ENCODE measurements at places on chromosomes 2 and 18.

DNA sequence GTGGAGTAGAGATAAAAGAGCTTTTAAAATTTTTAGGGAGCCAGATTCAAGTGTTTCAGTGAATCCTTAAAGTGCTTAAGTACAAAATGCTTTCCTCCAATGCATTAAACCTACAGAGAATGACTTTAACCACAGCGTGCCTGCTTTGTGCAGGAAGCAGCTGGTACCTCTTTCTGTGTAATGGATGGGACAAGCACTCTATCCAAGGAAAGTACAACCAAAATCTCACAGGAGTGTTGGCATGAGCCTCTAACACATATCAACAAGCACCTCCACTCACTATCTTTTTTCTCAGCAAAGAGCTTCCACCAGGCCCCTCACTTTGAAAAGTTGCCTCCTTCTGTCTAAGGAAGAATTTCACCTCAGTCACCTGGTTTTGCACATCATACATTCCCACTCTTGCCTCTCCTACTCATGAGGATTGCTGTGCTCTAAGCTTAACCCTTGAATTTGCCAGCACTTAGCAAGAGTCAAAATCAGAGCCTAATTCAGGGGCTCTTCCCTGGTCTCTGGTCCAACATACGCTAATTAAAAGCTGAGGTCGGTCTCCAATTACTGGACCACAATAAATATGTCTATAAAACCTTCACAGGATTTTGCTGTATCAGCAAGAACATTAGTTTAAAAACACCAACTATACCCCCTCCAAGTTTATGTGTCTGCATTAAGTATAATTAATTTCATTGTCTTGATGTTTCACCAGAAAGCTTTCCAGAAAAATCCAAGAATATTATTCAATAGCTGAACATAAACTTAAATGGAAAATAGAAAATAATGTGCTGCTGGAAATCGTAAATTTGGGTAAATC is 68.9 kb downstream of the ZNF521 start:
- no peak for DNase-seq

DNA sequence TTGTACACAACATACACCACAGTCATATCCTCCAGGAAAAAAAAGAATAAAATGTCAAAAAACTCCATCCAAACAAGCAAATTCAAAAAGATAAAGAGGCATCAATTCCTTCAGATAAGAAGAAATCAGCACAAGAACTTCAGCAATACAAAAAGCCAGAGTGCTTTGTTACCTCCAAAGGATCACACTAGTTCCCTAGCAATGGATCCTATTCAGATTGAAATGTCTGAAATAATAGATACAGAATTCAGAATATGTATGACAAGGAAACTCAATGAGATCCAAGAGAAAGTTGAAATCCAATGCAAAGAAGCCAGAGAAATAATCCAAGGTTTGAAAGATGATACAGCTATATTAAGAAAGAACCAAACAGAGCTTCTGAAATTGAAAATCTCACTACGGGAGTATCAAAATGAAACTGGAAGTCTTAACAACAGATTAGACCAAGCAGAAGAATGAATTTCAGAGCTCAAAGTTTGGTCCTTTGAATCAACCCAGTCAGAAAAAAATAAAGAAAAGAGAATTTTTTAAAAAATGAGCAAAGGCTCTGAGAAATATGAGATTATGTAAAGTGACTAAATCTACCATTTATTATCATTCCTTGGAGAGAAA is 80.6 kb downstream of the TRABD2A start:
- DNase-seq: no peak

GRCh38 chr18:9055185-9055584 is 47.3 kb upstream of the NDUFV2 start:
- no peak for DNase-seq

DNA sequence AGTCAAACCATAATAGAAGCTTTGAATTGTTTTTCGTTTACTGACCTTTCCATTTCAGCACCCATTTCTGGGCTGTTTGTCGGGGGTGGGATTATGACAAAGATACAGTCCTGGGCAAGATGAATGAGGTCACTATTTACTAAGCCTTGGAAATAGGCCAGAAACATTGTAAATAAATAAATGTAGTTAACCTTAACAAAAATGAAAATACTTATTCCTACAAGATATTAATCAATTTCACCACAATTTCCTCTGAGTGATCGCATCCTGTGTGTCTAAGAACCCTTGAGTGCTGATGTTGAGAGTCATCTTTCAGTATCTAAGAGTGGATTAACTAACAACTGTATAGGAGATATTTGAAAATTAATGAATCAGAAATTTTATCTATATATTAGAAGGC is 14.0 kb downstream of the ITGA4 start:
- DNase-seq: no peak

DNA sequence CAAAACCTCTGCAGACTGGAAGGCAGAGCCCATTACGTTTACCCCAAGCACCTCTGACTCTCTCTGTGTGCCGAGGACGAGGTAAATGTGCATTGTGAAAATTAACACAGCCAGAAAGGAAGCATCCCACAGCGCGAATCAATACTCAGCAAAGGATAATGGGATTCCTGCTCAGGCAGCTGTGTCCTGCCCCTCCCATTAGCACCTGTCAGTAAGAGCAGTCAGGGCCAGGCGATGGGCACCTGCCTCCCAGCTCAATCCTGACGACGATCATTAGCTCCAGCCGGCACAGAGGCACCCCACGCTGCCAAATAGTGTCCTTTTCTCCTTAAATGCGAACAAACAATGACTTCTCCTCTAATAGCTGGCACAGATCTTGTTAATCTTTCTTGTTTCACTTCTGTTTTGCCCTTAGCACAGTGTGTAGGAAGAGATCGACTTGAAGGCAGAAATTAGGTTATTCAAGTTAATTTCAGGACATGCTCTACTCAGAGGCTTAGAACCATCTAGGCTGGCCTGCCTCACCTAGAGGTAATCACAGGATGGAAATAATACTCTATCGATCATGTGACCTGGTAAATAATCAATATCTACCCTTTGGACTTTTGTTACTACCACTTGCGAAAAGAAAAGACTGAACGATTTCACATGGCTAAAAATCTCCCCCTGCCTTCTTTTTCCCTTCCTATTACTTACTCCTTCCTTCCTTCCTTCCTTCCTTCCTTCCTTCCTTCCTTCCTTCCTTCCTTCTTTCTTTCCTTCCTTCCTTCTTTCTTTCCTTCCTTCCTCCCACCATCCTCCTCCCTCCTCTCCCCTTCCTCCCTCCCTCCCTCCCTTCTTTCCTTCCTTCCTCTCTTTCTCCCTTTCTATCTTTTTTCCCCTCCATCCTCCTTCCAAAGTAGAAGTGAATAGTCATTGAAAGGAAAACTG is 487.9 kb upstream of the ID2 start:
- DNase-seq: no peak

GRCh38 chr18:5890331-5891183 is 4.8 kb downstream of the TMEM200C start:
- peak; percentile 29 for DNase-seq

DNA sequence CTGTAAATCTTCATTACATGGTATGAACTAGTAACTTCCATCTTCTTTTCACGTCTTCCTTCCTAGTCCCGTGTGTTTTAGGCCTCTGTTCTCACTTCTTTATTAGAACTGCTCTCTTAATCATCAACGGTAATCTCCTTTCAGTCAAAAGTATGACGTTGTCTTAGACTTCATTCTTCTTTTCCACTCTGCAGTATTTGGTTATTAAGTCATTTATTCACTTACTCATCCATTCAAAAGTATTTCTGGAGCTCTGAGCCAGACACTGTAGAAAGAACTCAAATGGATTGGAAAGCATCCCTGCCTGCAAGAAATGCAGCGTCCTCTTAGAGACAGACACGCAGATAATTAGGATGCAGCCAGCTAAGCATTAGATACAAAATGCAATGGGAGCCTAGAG is 494.6 kb upstream of the NRP2 start:
- no peak for DNase-seq

- DNase-seq: no peak
Measured at GRCh38 chr2:120833127-120833675, 97.5 kb downstream of the GLI2 start.

- DNase-seq: no peak
Measured at GRCh38 chr2:238415036-238415764, 11.5 kb upstream of the ASB1 start.
